Panc1 (cell line): ENCODE measurements at places on chromosomes 1 and 21.

- DNase-seq: no peak
Measured at GRCh38 chr1:1554926-1555915, 14.8 kb upstream of the TMEM240 start.

GRCh38 chr1:179883745-179884138, 1.7 kb downstream of the TOR1AIP1 start:
- no peak for DNase-seq

DNA sequence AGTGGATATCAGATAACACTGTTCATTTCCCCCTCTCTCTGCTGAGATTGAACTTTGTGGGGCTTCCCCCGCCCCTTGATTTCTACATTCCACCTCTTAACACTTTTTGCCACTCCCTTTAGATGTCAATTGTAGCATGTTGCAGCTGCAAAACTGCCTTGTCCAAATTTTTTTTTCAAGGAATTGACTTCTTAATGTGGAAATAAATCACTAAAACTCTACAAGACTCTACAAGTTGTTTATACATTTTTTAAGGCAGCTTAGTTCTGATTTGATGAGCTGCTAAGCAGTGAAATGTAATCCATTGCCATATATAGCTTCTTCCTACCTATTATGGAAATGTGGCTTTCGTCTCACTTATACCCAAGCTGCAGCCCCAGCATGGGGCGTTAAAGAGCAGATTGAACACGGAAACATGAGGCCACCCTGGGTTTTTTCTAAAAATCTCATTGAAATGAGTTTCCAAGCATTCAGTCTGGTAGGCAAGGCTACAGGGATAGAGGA, 132.2 kb downstream of the SYT2 start:
- no peak for DNase-seq

- DNase-seq: no peak
Measured at GRCh38 chr1:47936916-47937551, 60.2 kb downstream of the TRABD2B start.

DNA sequence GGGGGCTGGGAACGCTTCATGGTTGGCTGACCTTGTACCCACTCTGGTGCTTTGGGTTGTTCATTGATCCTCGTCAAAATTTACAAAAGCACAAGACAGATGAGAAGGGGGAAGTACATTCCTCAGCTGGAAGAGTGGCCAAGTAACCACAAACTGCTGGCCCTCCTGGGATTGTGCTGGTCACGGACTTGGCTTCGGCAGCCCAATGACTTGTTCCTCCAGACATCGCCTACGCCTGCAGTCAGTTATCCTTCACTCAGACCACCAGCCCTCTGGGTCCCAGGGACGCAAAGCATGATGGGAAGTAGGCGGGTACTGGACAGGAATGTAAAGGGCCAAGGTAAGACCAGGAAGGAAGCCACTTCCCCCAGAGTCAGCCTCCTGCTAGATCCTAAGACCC, 53.1 kb downstream of the LMX1A start:
- DNase-seq: no peak

DNA sequence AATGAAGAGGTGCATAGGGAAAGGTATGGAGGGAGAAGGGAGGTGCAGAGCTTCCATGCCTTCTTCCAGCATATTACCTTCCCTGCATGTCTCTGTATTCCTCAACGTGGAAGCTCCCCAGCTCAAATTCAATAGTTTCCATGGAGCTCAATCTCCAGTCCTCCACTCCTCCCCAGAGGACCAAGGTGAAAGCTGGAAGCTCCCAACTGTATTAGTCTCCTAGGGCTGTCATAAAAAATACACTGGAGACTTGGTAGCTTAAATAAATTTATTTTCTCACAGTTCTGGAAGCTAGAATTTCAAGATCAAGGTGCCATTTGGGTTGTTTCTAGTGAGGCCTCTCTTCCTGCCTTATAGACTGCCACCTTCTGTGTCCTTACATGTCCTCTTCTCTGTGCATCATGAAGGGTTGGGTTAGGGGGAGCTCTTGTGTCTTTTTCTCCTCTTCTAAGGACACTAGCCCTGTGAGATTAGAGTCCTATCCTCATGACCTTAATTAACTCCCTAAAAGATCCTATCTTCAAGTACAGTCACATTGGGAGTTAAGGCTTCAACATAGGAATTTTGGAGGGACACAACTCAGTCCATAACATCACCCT, 21.9 kb upstream of the RABGGTB start:
- DNase-seq: no peak

GRCh38 chr1:39272027-39272797, 67.7 kb downstream of the MACF1 start:
- no peak for DNase-seq

DNA sequence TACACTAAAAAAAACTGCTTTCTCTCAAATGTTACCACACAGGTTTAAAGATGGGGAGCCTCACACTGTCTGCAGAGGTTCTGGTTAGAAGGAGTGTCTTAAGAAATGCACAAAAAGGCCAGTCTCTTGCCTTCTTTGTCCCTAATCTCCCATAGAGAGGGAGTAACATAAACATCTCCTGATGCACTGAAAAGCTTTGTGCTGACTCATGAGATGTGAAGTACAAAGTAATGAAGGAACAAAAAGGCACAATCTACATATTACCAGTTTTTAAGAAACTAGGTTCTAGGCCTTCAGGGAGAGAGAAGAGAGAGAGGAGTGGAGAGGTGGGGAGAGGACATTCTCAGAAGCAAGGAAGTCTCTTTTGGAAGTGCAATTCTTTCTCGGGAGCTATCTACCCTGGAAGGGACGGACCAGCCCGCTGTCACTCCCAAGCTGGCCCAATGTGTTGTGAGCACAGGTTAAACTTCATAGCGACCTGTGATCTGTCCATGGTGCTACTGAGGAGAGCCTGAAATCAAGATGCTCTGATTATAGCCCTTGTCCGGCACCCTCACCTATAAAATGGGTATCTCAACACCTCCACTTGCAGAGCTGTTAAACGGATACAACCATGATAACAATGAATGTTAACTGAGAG, 458.1 kb downstream of the DISC1 start:
- DNase-seq: no peak
